CD4-positive, alpha-beta T cell (primary cell): ENCODE measurements at places on chromosomes 2 and 18.
A peak's percentile ranks its signal among the peaks of the same experiment; 100 is the strongest.

- H3K27me3 ChIP-seq = no peaks in the 10 kb centered on the region
- H3K4me3 ChIP-seq = no peak overlapping the region
- no peaks in the 10 kb centered on the region for H3K36me3 ChIP-seq
Measured at GRCh38 chr2:83261591-83262136, 1197.4 kb downstream of the SUCLG1 start.

DNA sequence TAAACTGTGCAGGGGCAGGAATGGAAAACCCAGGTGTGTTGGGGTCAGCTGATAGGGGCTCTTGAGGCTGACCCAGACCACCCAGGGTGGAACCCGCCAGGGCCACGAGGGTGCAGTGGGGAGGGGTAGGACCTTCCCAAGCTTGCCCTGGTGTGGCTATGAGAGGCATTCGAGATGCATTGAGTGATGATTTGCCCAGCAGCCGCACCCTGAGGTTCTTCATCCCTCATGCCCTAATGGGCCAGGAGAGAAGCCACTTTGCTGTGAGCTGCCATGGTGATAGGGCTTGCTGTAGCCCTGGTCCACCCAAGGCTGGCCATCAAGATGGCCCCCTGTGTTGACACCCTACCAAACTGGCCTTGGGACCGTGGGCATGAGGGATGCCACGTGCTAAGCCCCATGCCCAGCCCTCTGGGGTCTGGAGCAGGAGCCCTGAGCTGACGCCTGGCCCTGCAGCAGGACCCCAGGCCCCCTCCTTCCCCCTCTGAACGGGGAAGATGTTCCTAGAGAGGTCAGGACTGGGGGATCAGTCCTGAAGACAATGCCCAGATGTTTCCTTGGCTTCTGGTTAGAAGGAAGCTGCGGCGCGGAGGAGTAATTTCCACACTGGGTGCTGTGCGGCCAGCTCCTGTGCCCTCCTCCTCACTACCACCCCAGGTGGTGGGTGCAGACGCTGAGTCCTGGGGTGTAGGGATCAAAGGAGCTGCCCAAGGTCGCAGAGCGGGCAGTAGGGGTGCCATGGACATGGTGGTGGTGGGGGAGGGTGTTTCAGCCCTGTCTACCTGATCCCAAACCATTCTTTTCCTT lies 122.5 kb upstream of the HDAC4 start:
- H3K36me3 ChIP-seq = no peaks in the 10 kb centered on the region
- peaks cover 2% of the 10 kb centered on the region for H3K4me1 ChIP-seq
- DNase-seq = no peak
- peaks cover 3% of the 10 kb centered on the region for H3K27me3 ChIP-seq
- H3K27ac ChIP-seq = no peak overlapping the region

DNA sequence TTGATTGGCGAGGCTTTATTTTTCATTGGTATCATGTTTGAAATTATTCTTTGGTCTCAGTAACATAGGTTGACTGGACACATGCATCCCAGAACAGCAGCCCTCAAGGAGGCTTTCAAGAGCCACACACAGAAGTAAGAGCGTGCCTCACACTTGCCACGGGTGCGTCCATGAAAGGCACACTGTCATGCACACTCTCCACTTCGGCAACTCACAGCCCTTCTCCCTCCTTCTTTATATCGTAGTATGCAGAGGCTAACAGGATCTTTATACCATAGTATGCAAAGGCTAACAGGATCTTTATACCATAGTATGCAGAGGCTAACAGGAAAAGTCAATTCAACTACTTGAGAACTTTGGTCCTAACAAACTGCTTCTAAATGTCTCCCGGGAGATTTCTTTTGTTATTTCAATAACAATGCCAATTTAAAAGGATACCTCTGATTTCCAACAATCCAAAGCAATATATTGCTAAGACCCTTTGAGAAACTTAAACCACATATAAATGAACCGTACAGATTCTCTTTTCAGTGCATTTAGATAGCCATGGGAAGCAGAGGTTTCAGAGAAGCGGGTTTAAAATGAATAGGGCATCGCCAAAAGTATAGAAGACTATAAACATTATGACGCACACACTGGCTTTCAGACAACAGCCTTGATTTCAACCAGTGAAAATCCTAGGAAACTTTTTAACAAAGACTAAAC lies 26.5 kb upstream of the ZNF516 start:
- peaks cover 27% of the 10 kb centered on the region for H3K27me3 ChIP-seq
- H3K4me3 ChIP-seq = no peak overlapping the region
- peaks cover 8% of the 10 kb centered on the region for H3K4me1 ChIP-seq
- H3K36me3 ChIP-seq = no peaks in the 10 kb centered on the region
- no peak for DNase-seq

DNA sequence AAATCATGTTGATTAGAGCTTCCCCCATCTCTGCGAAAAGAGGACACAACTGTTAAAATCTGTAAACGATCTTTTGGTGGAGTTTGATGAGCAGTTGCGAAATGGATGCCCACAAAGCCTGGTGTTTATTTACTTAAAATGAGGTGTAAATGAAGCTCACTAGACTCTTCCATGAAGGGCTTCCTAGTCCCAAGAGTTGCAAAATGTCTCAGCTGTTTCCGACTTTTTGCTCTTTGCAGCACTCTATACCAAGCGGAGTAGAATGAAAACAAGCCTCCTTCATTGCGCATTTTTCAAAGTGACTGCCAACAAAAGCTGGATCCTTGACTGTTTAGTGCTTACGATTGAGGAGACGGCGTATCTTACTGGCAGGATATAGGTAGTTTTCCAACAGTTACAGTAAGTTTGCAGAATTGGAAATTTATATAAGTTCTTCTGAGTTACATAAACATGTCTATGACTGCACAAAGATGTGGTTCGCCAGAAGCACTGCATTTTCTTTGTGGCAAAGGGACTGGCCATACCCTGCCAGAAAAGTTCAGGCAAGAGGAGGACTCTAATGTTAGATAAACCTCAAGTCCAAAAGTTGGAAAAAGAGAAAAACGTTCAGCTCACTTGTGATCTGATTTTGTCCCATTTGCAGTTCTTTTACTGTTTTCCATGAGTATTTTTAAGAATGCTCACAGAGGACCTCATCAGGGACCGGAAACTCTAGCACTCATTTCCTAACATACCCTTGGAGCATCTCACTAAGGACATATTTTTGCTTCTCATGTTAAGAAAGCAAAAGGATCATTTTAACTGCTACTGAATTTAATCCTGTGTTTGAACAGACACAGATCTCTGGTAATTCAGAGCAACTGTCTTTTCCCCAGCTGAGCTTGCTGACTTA lies 42.7 kb downstream of the COLEC12 start:
- no peak for DNase-seq
- H3K4me1 ChIP-seq = no peaks in the 10 kb centered on the region
- H3K4me3 ChIP-seq = no peak overlapping the region
- H3K27me3 ChIP-seq = peaks cover 5% of the 10 kb centered on the region

DNA sequence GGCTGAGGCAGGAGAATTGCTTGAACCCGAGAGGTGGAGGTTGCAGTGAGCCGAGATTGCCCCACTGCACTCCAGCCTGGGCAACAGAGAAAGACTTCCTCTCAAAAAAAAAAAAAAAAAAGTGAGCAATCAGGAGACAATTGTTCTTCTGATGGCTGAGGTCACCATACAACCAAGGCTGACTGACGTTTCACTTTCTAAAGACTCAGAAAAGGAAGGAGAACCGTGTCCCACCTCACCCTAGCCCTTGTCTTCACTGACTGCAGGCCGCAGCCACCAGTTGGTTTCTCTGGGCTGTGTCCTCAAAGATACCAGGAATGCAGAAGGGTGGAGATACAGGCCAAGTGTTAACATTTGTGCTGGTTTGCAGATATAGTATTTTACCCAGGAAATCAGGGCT lies 7.7 kb upstream of the SLC35F6 start:
- H3K4me1 ChIP-seq = no peaks in the 10 kb centered on the region
- no peaks in the 10 kb centered on the region for H3K36me3 ChIP-seq
- no peak overlapping the region for H3K4me3 ChIP-seq
- no peak overlapping the region for H3K27ac ChIP-seq
- no peak for DNase-seq

DNA sequence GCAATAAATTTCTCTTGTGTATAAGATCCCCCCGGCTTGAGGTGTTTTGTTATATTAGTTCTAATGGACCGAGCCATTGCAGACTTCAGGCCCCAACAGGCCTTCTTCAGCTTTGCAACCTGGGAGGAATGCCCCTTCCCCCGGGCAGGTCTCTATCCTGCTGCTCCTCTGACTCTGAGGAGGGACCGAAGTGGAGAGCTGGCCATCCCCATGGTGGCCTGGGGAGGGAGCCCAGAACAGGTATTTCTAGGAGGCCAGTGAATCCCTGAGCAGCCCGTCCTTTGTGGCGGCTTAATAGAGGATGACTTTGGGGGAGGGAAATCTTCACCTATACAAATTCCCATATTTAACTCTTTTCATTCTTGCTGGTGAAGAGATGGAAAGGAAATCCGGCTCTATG lies 715.8 kb upstream of the SOX11 start:
- no peaks in the 10 kb centered on the region for H3K4me1 ChIP-seq
- H3K36me3 ChIP-seq = no peaks in the 10 kb centered on the region
- no peak overlapping the region for H3K27ac ChIP-seq
- H3K4me3 ChIP-seq = no peak overlapping the region
- no peak for DNase-seq

- H3K4me1 ChIP-seq = peaks cover 66% of the 10 kb centered on the region
- H3K27me3 ChIP-seq = no peaks in the 10 kb centered on the region
- H3K4me3 ChIP-seq = peak overlapping the region; percentile 72
- no peak overlapping the region for H3K27ac ChIP-seq
Measured at GRCh38 chr2:96764253-96764637, 3.5 kb downstream of the CNNM4 start.

GRCh38 chr2:142824756-142825155 lies 52.7 kb upstream of the KYNU start:
- no peak overlapping the region for H3K4me3 ChIP-seq
- DNase-seq = no peak
- H3K27ac ChIP-seq = no peak overlapping the region
- no peaks in the 10 kb centered on the region for H3K27me3 ChIP-seq
- H3K36me3 ChIP-seq = no peaks in the 10 kb centered on the region
